Activated CD4-positive, alpha-beta T cell treated with anti-CD3 and anti-CD28 coated beads, Interleukin-2, amount 10 ng/mL, durations not matched to agents 7 days and 5 days (primary cell): ENCODE measurements at places on chromosomes 1 and 21. TPM values are rescaled to one million over a fixed set of nuclear protein-coding genes. Genes with fewer than 3 reads are reported as not detected.

DNA sequence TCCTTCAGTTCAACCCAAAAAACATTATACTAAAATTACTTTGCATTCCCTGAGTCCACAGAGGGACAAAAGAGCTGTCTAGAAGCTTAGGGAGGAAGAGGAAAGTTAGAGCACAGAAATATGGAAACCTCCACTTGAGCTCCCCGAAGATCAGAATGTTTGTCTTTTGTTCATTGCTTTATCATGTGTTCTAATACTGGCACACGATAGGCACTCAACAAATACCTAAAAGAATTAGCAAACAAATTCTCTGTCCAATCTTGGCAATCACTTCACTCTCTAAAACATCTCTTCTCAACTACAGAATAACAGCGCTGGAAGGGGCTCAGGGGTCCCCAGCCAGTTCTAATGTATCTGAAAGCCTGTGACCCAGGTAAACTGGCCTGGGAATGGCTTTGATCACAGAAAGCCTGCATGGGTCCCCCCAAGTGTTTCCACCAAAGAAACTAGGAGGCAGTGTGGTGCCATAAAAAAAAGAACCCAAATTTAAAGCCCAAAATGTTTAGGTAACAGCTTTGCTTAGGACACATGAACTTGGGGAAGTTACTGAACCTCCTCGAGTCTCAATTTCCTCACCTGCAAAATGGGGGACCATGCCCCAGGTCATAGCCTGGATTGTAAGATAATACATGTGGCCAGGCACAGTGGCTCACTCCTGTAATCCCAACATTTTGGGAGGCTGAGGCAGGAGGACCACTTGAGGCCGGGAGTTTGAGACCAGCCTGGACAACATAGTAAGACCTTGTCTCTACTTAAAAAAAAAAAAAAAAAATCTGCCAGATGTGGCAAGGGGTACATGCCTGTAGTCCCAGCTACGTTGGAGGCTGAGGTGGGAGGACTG is 45.8 kb downstream of the SSBP3 start:
- no peak overlapping the region for H3K4me3 ChIP-seq
- peaks cover 25% of the 10 kb centered on the region for H3K36me3 ChIP-seq
- H3K27ac ChIP-seq: peak overlapping the region; percentile 57
- H3K27me3 ChIP-seq: no peaks in the 10 kb centered on the region
- DNase-seq: no peak

DNA sequence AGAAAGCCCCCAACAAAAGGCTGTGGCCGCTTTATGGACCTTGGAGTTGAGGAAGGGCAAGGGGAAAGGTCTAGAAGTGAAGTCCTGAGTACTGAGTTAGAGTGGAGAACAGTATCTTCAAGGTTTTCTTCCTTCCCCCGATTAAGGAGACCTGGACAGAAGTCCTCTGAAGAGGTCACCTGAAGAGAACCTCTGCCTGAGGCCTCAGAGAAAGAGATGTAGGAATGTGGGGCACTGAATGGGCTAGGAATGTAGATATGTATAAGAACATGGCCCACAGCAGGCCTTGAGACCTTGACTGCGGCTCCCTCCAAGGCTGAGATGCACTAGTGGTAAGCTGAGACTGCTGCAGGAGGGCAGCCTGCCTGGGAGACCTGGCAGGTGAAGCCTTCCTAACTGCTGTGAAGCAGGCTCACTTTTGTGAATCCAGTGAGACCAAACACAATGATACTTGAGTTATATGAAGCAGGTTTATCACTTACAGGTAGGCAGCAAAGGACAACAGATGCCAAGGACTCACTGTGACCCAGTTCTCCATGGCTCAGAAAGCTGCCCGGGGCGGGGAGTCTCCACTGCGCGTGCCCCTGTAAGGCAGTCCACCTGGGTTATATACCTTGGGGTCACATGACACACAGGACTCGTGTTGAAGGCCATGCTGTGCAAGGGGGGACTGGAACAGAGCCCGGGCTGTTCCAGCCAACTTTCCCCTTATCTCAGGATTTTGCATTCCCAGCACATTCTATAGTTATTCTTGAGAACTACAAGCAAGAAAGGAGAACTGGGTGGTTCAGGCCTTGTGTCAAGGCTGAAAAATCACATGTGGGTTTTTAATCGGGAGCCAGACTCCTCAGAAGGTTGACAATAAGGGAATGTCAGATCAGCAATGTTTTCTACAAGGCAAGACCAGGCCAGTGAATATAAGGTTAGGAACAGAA is 78.8 kb upstream of the PPM1J start:
- peaks cover 4% of the 10 kb centered on the region for H3K27me3 ChIP-seq
- no peak for DNase-seq
- no peaks in the 10 kb centered on the region for H3K36me3 ChIP-seq
- H3K27ac ChIP-seq: no peak overlapping the region

ACADM gene
- total RNA-seq: 33.9 TPM

GRCh38 chr1:60069691-60070090 is 3.9 kb downstream of the C1orf87 start:
- H3K27ac ChIP-seq: no peak overlapping the region
- H3K27me3 ChIP-seq: peaks cover 29% of the 10 kb centered on the region
- H3K4me3 ChIP-seq: no peak overlapping the region
- H3K4me1 ChIP-seq: no peaks in the 10 kb centered on the region
- H3K36me3 ChIP-seq: no peaks in the 10 kb centered on the region

DNA sequence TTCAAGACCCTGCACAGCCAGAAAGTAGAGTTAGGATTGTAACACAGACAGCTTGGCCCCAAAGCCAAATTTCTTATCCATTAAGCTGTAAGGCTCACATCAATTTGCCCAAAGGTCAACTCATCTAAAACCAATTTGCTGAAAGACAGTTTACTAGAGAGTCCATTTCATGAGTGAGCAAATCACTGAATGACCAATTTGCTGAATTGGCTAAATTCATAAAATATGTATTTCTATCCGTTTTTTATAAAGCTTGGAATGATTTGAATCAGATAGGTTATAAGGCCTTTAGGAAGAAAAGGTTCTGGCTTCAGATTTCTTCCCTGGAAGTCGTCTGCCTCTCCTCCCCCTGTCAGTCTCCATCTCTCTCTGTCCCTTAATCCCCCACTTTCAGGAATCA is 168.1 kb downstream of the FCRL5 start:
- H3K27ac ChIP-seq: no peak overlapping the region
- no peaks in the 10 kb centered on the region for H3K36me3 ChIP-seq
- H3K4me1 ChIP-seq: peaks cover 2% of the 10 kb centered on the region
- H3K4me3 ChIP-seq: no peak overlapping the region
- H3K27me3 ChIP-seq: peaks cover 29% of the 10 kb centered on the region

CFAP107 gene
- total RNA-seq: not detected

- peaks cover 36% of the 10 kb centered on the region for H3K36me3 ChIP-seq
- H3K4me1 ChIP-seq: peaks cover 2% of the 10 kb centered on the region
- H3K27me3 ChIP-seq: no peaks in the 10 kb centered on the region
These were observed 57.9 kb downstream of the EPRS1 start for GRCh38 chr1:219988387-219988786.

GRCh38 chr21:44912158-44912473 is 8.6 kb downstream of the ITGB2 start:
- peak overlapping the region; percentile 71 for H3K4me3 ChIP-seq
- H3K27ac ChIP-seq: peak overlapping the region; percentile 90
- H3K4me1 ChIP-seq: peaks cover 78% of the 10 kb centered on the region
- peaks cover 38% of the 10 kb centered on the region for H3K36me3 ChIP-seq
- no peak for DNase-seq

KCNJ9 gene
- not detected for total RNA-seq
